ENCODE measurements at places on chromosomes 2 and 18. TPM values are rescaled to one million over a fixed set of nuclear protein-coding genes. Genes with fewer than 3 reads are reported as not detected.

IL36B gene
- not detected for polyA plus RNA-seq

DNA sequence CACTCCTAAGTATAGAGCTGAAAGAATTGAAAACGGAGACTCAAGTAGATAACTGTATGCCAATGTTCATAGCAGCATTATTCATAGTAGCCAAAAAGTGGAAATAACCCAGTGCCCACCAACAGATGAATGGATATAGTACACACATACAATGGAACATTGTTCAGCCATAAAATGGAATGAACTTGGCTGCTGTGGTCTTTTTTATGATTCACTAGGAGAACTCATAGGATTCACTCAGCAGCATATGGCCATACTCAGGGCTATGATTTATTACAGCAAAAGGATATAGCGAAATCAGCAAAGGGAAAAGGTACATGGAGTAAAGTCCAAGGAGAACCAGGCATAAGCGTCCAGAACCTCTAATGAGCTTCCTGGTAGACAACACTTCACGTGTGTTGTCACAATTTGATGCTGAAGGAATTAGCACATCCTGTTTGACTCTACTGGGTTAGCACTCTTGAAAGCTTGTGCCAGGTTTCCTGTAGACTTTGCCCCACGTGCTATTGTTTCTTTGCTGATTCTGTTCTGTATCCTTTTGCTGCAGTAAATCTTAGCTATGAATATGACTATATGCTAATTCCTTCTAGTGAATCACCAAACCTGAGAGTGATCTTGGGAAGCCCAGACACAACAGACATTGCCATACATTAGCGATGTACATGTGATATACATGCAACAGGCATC, 15.7 kb downstream of the SPC25 start:
- H3K36me3 ChIP-seq: peaks cover 52% of the 10 kb centered on the region
- no peak for DNase-seq
- H3K27me3 ChIP-seq: no peaks in the 10 kb centered on the region
- H3K4me3 ChIP-seq: no peak overlapping the region

RFX8 gene
- not detected for polyA plus RNA-seq

VIT gene
- polyA plus RNA-seq: not detected

C1GALT1C1L gene
- polyA plus RNA-seq: not detected

DNA sequence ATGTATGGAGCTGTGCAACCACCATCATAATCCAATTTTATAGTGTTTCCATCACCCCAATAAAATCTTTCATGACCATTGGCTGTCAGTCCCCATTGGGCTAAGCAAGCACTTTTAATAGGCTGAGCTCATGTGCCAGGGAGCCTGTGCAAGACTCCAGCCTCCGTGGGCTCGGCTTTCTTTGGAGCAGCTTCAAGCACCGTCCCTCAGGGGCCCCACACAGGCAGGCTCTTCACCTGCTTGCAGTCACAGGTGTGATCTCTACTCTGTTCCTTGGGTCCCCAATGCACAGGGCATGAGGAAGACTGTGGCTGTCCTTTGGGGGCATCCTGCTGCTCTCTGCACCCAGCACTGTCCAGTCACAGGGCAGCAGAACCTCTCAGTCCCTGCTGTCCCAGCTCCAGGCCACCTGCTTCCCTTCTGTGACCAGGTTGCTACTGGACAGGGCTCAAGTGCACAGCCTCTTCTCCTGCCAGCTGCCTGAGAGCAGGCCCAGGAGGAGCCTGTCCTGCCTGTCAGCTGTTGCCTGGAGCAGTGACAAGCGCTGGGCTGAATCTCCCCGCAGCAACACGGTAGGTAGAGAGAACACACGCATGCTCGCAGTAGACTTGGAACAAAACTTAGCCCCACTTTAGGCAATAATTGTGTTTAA, 40.7 kb upstream of the TMEM131 start:
- no peak for DNase-seq
- peaks cover 18% of the 10 kb centered on the region for H3K4me1 ChIP-seq
- H3K27ac ChIP-seq: no peak overlapping the region

DNA sequence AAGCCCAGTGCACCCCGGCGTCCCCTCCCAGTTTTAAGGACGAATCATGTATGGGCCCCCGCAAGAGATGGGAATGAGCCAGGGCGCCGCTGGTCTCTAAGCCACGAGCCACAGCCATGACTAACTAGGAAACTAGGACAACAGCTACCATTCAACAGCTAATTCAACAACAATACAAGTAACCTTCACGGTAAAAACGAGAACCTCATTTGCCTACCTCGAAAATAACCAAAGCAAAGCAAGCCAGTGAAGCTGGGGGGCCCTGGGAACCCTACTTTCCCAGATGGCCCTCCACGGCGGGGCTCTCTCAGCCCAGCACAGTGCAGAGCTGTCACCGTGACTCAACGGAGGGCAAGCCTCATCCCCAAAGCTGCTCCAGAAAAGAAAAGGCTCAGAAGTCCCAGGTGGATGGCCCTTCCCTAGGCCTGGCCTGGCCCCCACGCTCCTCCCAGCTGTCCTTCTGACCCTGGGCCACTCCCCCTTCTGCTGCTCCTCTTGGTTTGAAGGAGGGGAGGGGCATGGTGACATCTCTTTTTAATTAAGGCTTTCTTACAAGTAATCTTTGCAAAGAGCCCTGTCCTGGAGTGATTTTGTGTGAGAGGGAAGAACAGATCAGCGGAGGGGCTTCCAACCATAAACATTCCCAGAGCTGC, 126.3 kb downstream of the HDAC4 start:
- peaks cover 64% of the 10 kb centered on the region for H3K4me1 ChIP-seq
- H3K36me3 ChIP-seq: no peaks in the 10 kb centered on the region
- H3K27me3 ChIP-seq: no peaks in the 10 kb centered on the region
- H3K4me3 ChIP-seq: peak overlapping the region; percentile 22
- no peak for DNase-seq

DNA sequence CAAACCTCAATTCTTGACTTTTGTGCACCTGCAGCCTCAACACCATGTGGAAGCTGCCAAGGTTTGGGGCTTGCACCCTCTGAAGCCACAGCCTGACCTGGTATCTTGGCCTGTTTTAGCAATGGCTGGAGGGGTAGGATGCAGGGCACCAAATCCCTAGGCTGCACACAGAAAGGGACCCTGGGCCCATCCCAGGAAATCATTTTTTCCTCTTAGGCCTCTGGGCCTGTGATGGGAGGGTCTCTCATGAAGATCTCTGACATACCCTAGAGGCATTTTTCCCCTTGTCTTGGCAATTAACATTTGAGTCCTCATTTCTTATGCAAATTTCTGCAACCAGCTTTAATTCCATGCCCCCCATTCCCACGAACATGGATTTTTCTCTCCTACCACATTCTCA, 10.2 kb downstream of the IL18R1 start:
- H3K36me3 ChIP-seq: no peaks in the 10 kb centered on the region
- no peak overlapping the region for H3K27ac ChIP-seq
- DNase-seq: no peak
- no peaks in the 10 kb centered on the region for H3K4me1 ChIP-seq

DNA sequence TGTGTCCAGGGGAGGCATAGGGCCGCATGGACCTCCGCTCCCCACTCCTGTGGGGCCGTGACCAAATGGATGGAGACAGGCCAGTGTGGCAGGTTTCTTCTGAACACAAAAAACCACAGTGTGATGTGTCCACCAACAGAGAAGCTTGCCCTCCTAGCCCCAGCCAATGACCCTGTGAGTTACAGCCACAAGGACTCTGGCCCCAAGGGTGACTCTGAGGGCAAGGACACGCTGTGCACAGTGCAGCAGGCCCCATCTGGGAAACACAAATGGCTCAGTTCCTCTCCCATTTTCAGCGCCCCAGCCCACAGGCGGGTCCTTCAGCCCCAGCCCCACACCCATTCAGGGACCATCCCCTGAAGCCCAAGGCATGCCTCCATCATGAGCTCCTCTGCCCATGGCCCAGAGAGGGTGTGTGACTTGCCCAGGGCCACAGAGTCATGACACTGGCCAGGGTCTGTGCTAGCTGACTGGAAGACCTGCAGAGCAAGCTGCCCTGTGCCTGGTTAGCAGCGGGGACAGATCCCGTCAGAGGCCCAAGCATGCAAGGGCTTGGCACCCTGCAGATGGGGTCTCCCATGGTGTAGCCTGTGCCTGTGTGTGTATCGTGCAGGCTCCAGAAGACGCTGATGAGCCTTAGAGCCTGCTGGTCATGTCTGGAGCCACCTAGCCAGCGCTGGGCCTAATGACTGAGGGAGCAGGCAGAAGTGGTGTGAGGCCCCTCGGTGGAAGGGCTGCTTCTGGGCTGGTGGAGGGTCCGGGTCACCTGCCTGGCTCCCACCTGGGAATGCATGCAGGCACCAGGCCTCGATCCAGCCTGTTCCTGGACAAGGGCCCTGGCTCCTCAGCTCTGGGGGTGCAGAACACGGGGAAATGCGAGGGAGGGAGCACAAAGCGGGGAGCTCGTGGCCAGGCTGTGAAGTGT, 47.7 kb downstream of the HS6ST1 start:
- H3K27ac ChIP-seq: no peak overlapping the region
- no peak overlapping the region for H3K4me3 ChIP-seq
- no peak for DNase-seq
- H3K4me1 ChIP-seq: no peaks in the 10 kb centered on the region
- H3K36me3 ChIP-seq: no peaks in the 10 kb centered on the region

GRCh38 chr2:7115364-7115763, 198.2 kb downstream of the RNF144A start:
- no peaks in the 10 kb centered on the region for H3K4me1 ChIP-seq
- no peak for DNase-seq
- no peaks in the 10 kb centered on the region for H3K27me3 ChIP-seq

GRCh38 chr2:4973973-4974372, 718.2 kb upstream of the SOX11 start:
- no peaks in the 10 kb centered on the region for H3K4me1 ChIP-seq
- no peaks in the 10 kb centered on the region for H3K27me3 ChIP-seq
- no peak overlapping the region for H3K4me3 ChIP-seq
- H3K27ac ChIP-seq: no peak overlapping the region

GRCh38 chr18:9153256-9153655, 16.7 kb downstream of the ANKRD12 start:
- H3K4me1 ChIP-seq: peaks cover 39% of the 10 kb centered on the region
- H3K36me3 ChIP-seq: no peaks in the 10 kb centered on the region
- H3K27ac ChIP-seq: peak overlapping the region; percentile 71
- DNase-seq: no peak
- H3K4me3 ChIP-seq: no peak overlapping the region
- no peaks in the 10 kb centered on the region for H3K27me3 ChIP-seq

PNKD gene
- polyA plus RNA-seq: 92.0 TPM

DHRS9 gene
- polyA plus RNA-seq: 12.9 TPM

DSC3 gene
- not detected for polyA plus RNA-seq

VWA3B gene
- not detected for polyA plus RNA-seq

XIRP2 gene
- not detected for polyA plus RNA-seq

PDE1A gene
- polyA plus RNA-seq: not detected

DNA sequence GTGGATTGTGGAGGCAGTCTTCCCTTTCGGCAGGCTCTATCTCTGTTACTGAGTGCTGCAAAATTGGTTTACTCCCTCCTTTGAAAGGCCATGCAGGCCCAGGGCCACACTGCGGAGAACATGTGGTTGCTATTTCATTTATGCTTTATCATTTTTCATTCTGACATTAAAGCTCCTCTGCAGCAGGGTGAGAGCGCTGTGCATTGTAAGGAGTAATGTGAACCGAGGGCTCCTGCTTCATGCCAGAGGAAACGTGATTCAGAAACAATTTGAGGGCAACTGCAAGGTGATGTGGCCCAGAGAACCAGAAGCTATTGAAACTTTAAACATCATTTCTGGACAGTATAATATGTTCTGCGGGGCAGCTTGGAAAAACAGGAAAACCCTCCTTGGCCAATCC, 341.6 kb upstream of the NT5C1B start:
- no peaks in the 10 kb centered on the region for H3K4me1 ChIP-seq
- no peaks in the 10 kb centered on the region for H3K36me3 ChIP-seq
- H3K27me3 ChIP-seq: no peaks in the 10 kb centered on the region
- no peak for DNase-seq

- no peaks in the 10 kb centered on the region for H3K36me3 ChIP-seq
- H3K4me1 ChIP-seq: peaks cover 7% of the 10 kb centered on the region
- DNase-seq: no peak
- peaks cover 8% of the 10 kb centered on the region for H3K27me3 ChIP-seq
Observed at GRCh38 chr2:110215566-110216158, 3.3 kb upstream of the MTLN start.

DNA sequence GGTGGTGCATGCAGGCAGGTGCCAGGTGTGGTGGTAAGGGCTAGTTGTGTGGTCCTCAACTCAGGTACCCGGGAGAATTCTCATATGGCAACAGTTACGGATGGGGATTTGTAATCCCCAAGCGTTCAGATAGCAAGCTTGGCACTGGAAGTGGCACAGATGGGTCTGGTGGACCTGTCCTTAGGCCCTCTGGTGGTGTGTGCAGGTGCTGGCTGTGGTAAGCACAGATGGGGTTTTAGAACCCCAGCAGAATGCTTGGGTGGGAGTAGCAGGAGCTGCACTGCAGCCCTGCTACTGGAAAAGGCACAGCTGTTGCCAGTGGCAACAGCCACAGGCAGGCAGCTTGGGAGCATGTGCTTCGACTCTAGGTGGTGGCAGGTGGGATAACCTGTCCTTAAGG, 948.2 kb upstream of the FAM98A start:
- no peak overlapping the region for H3K4me3 ChIP-seq
- H3K27me3 ChIP-seq: no peaks in the 10 kb centered on the region
- no peaks in the 10 kb centered on the region for H3K4me1 ChIP-seq
- no peaks in the 10 kb centered on the region for H3K36me3 ChIP-seq

- no peak overlapping the region for H3K27ac ChIP-seq
- H3K4me1 ChIP-seq: peaks cover 29% of the 10 kb centered on the region
- H3K4me3 ChIP-seq: no peak overlapping the region
- no peaks in the 10 kb centered on the region for H3K36me3 ChIP-seq
- no peaks in the 10 kb centered on the region for H3K27me3 ChIP-seq
- DNase-seq: no peak
Observed at GRCh38 chr2:215833531-215834162, 179.7 kb downstream of the MREG start.

ARHGEF4 gene
- not detected for polyA plus RNA-seq

DNA sequence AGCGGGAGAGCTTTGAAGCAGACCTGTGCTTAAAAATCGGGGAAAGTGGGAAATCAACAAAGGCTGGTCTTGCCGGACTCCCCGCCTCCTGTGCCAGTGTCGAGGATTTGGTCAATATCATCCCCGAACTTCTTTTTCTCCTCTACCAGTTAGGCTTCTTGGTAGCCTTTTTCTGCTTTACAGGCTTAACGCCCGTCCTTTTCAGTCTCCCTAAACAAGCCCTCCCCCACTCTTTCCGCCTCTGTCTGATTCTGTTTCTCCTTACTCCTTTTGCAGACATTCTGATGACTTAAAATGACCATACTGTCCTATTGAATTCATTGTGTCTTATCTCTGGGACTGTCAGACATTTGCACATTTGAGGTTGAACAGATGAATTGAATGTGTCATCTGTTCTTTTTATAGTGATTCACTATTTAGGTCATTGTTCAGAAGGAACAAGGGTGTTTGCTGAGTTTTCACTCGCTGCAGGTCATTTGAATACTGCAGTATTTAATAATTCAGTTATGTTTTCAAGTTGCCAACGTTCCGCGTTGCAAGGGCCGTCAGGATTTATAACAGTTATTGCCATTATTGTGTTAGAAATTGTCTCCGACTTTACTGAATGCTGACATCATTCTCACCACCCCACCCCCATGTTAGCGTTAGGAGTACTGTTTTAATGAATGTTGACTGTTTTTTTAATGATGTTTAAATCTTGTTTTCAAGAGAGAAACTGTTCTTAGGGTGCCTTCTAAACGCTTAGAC, 1.1 kb downstream of the ITGAV start:
- peak overlapping the region; percentile 92 for H3K4me3 ChIP-seq
- H3K27ac ChIP-seq: peak overlapping the region; percentile 90
- H3K36me3 ChIP-seq: no peaks in the 10 kb centered on the region
- no peaks in the 10 kb centered on the region for H3K27me3 ChIP-seq

AMER3 gene
- polyA plus RNA-seq: not detected

- H3K27ac ChIP-seq: no peak overlapping the region
- H3K4me3 ChIP-seq: no peak overlapping the region
- H3K36me3 ChIP-seq: no peaks in the 10 kb centered on the region
- no peaks in the 10 kb centered on the region for H3K4me1 ChIP-seq
Observed at GRCh38 chr2:188596054-188596453, 304.4 kb downstream of the GULP1 start.

All from CD14-positive monocyte (primary cell).